Neuronal stem cell (in vitro differentiated cells): ENCODE measurements at places on chromosomes 7 and 10.

DNA sequence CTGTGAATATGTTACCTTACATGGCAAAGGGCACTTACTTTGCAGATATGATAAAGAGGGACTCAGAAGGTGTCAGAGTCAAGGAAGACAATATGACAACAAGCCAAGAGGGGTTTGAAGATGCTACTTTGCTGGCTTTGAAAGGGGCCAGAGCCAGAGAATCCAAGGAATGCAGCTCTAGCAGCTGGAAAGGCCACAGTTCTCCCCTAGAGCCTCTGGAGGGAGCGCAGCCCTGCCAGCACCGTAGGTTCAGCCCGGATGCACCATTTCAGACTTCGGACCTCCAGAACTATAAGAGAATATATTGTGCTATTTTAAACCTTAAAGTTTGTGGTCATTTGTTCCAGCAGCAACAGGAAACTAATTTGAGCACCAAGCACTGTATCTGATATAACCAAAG, 32.9 kb upstream of the WDR11 start:
- H3K27ac ChIP-seq, result no peak overlapping the region
- peaks cover 5% of the 10 kb centered on the region for H3K4me1 ChIP-seq
- no peaks in the 10 kb centered on the region for H3K27me3 ChIP-seq
- DNase-seq, result peak; percentile 12

DNA sequence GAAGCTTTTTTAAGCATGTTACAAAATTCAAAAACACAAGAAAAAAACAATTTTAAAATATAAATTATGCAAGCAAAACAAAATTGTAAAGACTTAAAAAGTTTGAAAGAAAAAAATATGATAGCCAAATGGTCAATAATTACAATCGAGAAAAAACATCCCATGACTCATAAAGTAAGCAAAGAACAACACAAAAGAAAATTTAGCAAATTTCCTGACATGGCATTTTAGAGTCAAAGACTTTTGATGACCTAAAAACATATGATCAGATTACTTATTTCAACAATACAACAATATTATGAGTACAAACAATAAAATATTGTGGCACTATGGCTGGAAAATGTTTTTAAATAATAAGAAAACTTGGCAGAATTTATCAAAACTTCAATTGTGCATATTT, 312.1 kb upstream of the MEOX2 start:
- H3K36me3 ChIP-seq, result no peaks in the 10 kb centered on the region
- H3K27me3 ChIP-seq, result no peaks in the 10 kb centered on the region
- no peak for DNase-seq
- H3K4me3 ChIP-seq, result no peak overlapping the region
- no peaks in the 10 kb centered on the region for H3K4me1 ChIP-seq
- H3K27ac ChIP-seq, result no peak overlapping the region

DNA sequence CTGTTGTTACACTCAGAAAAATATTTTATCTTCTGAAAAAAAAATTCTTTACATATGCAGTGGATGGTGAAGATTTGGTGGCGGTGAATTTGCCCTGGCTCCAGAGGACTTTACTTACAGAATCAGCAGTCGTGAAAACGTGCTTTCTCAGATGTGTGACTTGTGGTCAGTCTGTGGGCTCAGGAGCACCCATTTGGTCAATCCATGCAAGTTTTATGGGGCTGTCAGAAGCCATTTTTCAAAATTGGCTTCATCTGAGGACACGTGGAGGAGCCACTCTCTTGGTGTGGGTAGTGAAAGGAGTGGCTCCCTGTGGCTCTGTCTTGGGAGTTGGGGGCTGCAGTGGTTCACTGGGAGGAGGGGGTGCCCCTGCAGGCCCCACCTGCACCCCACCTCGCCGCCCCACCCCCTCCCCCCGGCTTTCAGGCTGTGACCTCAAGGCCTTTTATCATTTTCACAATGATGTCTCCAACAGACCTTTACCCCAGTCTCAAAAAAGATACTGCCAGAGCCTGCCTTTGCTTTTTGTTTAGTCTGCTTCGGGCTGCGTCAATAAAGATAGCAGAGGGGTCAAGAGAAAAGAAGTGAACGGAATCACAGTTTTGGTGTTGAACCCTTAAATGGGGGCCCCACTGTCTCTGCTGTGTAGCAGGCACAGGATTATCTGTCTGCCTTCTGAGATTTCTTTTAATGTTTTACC, 137.4 kb downstream of the MGMT start:
- H3K27ac ChIP-seq, result no peak overlapping the region
- H3K4me3 ChIP-seq, result no peak overlapping the region
- H3K27me3 ChIP-seq, result no peaks in the 10 kb centered on the region

DNA sequence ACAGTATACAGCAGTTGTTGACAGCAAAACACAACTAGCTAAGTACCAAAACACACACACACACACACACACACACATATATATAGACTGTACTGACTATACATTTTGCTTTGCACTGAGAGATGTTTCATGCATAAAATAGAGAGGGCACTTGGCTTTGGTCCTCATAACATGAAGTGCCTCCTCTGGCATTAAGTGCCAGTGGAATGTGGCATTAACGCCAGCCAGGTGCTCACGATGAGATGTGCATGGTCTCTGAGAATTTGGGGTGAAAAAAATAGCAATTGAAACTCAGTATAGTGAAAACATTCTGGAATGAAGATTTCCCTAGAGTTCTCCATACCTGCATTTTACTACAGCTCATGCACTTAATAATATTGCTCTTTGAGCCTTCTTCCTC, 70.0 kb upstream of the INSYN2A start:
- H3K27ac ChIP-seq, result no peak overlapping the region
- no peak overlapping the region for H3K4me3 ChIP-seq

GRCh38 chr10:90018819-90019218, 317.4 kb downstream of the KIF20B start:
- no peak overlapping the region for H3K4me3 ChIP-seq
- DNase-seq, result no peak
- H3K36me3 ChIP-seq, result no peaks in the 10 kb centered on the region
- no peak overlapping the region for H3K27ac ChIP-seq

DNA sequence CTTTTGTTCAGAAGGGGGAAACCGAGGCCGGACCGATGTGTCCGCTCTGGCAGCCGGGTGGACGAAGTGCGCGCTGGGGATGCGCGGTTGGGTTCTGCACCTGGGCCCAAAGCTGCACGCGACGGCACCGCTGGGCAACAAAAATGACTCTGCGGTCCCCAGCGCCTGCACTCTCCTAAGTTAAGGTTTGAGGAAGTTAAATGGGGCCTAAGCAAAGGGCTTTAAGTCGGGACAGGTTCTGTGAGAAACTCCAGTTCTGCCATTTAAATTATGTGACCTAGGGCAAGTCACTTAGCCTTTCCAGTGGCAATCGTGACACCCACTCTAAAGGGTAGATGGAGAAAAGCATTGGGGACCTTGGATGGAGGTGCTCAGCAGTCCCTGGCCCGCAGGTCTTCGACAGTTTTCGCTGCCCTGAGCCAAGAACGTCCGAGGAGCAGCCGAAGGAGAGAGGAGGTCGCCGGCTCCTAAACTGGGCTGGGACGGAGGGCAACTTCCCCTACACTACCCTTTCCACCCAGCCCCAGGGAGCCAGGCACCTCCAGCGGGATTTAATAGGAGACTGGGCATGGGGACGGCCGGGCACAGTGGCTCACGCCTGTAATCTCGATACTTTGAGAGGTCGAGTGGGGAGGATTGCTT, 534 bp upstream of the ACBD5 start:
- H3K4me1 ChIP-seq, result peaks cover 6% of the 10 kb centered on the region
- H3K27ac ChIP-seq, result peak overlapping the region; percentile 99
- peak; percentile 47 for DNase-seq
- H3K27me3 ChIP-seq, result no peaks in the 10 kb centered on the region
- peak overlapping the region; percentile 93 for H3K4me3 ChIP-seq

GRCh38 chr10:102776779-102777456, 33.2 kb downstream of the WBP1L start:
- no peaks in the 10 kb centered on the region for H3K27me3 ChIP-seq
- DNase-seq, result peak; percentile 56
- H3K4me1 ChIP-seq, result peaks cover 33% of the 10 kb centered on the region
- H3K36me3 ChIP-seq, result no peaks in the 10 kb centered on the region

- H3K27ac ChIP-seq, result no peak overlapping the region
- H3K4me3 ChIP-seq, result no peak overlapping the region
- DNase-seq, result no peak
- H3K27me3 ChIP-seq, result no peaks in the 10 kb centered on the region
- no peaks in the 10 kb centered on the region for H3K36me3 ChIP-seq
These were observed 83.1 kb upstream of the IGFBP3 start for GRCh38 chr7:46003896-46004875.

DNA sequence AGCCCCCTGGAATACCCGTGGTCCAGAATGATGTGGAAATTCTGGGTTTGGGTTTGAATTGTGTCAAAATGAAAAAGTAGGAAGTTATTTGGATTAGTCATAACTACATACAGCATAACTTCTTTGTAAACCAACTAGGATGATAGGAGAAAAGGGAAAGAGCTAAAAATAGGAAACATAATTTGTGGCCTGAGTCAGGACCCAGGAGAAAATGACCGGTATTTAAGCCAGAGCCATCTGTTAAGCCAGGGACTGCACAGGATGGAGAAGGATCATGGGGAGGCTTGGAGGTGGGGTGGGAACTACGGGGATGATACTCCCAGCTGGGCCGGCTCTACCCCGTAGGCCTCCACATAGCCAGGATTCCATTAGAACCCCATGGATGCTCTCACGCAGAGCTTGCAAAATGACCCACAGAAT, 98.6 kb downstream of the MYOF start:
- H3K27me3 ChIP-seq, result no peaks in the 10 kb centered on the region
- H3K4me1 ChIP-seq, result peaks cover 7% of the 10 kb centered on the region
- DNase-seq, result no peak
- no peak overlapping the region for H3K27ac ChIP-seq
- no peak overlapping the region for H3K4me3 ChIP-seq
